ENCODE measurements at places on chromosomes 11 and 22.

GRCh38 chr11:85740481-85741400, 54.7 kb upstream of the CCDC89 start:
- DNase-seq = no peak

DNA sequence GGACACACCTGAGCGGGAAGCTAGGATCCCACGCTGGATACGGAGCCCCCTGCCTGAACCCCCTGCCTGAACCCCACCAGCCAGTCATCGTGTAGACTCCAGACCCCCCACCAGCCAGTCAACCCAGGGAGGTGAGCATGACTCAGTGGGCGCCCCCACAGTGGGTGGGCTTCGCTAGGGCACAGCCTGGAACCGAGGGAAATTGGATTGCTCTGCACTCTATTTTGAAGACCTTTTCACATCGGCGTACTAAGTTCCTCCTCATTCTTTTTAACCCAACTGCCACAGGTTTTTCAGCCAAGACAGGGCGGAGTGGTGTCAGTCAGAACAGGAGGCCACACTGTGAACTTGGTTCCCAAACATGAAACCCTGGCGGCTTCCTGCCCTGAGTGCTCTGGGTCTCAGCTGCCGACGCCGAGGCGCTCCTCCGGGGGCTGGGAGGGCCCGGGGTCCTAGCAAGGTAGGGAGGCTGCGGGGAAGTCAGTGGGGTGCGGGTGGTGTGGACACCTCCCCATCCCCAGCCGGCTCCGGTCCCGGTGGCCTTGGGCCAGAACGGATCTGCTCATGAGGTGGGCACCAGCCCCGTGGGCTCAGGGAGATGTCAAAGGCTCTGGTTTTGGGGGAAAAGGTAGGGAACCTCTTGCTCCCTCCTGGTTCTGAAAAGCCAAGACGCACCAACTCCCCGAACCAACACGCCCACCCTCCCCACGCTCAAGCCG, 57.0 kb downstream of the BRD1 start:
- no peak for DNase-seq

DNA sequence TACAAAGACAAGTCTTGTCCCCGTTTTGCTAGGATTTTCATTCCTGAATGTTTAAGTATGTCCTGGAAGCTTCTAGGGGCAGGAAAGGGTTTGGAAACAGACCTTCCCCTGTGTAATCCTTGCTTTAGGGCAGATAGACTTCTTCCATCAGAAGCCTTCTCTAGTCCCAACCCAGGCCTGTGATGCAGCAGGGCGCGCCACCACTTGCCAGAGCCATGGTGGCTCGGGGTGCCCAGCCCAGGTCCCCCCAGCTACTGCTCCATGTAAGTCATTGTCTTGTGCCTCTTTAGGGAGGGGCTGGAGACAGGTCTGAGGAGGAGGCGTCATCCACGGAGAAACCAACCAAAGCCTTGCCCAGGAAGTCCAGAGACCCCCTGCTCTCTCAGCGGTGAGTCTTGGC, 4.3 kb downstream of the NOL12 start:
- no peak for DNase-seq

DNA sequence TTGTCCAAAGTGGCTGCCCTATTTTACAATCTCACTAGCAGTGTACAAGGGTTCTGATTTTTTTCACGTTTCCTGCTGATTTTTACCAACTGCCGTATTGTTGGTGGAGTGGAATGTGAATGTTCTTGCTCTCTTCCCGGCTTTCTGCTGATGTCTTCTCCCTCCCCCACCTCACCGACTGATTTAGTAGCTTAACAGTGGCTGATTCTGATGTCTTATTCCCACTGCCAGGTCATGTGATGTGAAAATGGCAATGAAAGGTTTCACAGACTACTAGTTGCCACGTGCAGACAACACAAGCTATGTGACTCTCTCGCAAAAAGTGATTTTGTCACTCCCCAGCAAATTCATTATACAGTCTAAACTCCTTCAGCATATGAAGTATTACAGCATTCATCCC, 17.3 kb upstream of the NEU3 start:
- DNase-seq = no peak

- DNase-seq = no peak
These were observed 23.1 kb downstream of the FANCF start for GRCh38 chr11:22602504-22602903.
